ENCODE measurements at places on chromosomes 7 and 10. TPM values are rescaled to one million over a fixed set of nuclear protein-coding genes. Genes with fewer than 3 reads are reported as not detected.

Gene PODXL
- 11.9 TPM for total RNA-seq

Gene GRID1
- 0.60 TPM for total RNA-seq

Gene ANKRD2
- total RNA-seq: 0.60 TPM

Gene GALNT17
- 24.2 TPM for total RNA-seq

Gene RELN
- not detected for total RNA-seq

Gene STX1A
- total RNA-seq: 33.5 TPM

Gene LRRC17
- total RNA-seq: 34.5 TPM

Gene PYROXD2
- 9.4 TPM for total RNA-seq

Gene PSD
- 3.0 TPM for total RNA-seq

Gene ADAP1
- total RNA-seq: 3.9 TPM

Gene WNT2
- 0.62 TPM for total RNA-seq

Gene AKR1B15
- not detected for total RNA-seq

Gene GARIN1A
- 2.8 TPM for total RNA-seq

Gene TMEM209
- 13.2 TPM for total RNA-seq

Gene ANKRD61
- total RNA-seq: not detected

Gene TMEM140
- not detected for total RNA-seq

Measured in chondrocyte (in vitro differentiated cells).